RCC 7860 (cell line): ENCODE measurements at places on chromosomes 12 and 14.

DNA sequence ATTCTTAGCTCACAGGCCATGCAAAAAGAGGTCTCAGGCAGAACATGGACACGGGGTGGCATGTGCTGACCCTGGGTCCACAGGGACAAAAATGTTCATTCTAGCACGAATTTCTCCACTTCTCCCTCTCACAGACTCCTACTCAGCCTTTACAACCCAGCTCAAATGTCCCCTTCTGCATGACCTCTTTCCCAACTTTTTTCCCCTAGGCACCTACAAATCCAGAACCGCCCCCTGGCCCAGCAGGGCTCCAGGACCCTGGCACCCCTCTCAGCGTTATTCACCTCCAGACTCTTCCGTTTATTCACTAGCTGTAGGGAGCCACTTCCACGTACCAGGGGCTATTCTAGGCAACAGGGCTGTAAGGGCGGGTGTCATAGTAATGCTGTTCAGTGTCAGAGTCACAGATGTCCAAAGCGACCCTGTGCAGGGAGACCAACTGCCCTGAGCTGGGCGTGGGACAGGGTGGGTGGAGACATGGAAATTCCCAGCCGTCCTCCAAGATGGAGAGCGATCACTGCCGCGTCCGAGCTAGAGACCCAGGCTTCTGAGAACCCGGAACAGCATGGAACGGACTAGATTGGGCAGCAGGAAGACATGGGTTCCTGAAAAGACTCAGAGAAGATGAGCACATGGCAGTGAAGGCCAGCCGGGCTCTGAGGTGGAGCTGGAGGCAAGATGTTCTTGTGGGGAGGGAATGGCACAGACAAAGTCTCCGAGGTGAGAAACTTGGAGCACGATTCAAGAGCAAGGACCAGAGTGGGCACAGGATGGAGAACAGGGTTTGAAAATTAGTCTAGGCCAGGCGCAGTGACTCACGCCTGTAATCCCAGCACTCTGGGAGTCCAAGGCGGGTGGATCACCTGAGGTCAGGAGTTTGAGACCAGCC, 274.9 kb upstream of the RTL1 start:
- no peak for DNase-seq

DNA sequence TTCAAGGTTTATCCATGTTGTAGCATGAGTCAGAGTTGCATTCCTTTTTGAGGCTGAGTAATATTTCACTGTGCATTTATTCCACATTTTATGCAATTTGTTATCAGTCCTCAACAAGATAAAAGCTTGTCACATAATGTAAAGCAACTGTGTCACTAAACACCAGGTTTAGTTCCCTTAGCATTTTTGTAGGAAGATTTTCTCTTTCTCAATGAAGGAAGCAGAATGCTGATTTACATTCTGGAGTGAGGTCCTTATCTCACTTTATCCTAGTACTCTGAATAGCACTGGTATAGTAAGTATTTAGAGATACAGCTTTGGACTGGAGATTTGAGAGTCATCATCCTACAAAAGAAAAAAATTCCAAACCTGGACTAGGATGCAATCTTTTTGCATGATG, 9.8 kb upstream of the EXD2 start:
- DNase-seq = no peak

DNA sequence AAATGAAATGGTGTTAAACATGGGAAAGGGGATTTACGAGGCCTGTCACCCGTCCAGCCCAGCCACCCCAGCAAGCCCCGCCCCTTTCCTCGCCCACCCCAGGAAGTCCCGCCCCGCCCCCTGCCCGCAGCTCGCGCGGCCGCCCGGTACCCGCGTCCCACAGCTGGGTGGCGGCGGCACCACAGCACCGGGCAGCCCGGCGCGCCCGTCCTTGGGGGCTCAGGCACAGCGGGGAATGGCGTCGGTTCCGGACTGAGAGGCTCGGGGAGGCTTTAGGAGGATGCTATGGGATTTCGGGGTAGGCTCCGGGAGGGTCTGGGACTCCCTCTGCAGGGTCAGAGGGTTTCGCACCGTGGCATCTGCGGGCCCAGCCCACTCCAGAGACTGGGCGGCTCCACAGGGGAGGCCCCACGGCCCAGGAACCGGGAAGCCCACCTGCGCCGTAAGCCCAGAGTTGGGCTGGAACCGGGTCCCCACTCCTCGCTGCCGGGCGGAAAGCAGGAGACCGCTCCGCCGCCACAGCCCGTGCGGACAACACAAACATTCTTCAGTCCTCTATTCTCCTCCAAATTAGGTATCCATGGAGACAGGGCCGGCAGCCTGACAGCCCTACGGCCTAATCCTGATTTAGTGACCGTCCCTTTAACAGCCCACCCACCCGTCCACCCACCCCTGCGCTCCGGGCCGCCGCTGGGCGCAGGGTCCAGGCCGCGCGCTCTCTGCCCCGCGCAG, 1.4 kb downstream of the FIGNL2 start:
- no peak for DNase-seq

- DNase-seq = peak; percentile 12
Measured at GRCh38 chr14:23551266-23552028, at the start of gene ZFHX2. Gene ZFHX2, minus strand, starts transcription at chr14:23551765. Its CDS starts 16,440 bp downstream, at chr14:23535325.

GRCh38 chr14:51069055-51069454, 25.9 kb downstream of the TRIM9 start:
- no peak for DNase-seq

- DNase-seq = no peak
Measured at GRCh38 chr12:31506515-31507306, 84.2 kb downstream of the DENND5B start.

DNA sequence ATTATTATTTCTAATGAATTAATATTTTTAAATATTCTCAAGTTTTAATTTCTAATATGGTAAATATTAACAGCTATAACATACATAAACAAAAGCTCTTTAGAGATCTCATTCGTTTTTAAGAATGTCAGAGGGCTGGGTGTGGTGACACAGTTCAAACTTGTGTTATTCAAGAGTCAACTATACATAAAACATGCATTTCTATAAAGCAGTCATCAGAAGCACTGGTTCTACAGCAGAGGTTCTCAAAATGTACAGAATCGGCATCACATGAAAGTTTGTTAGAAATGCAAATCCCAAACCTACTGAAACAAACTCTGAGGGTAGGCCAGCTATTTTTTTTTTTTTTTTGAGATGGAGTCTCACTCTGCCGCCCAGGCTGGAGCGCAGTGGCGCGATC, 34.6 kb downstream of the CLIP1 start:
- DNase-seq = no peak

- no peak for DNase-seq
Measured at GRCh38 chr14:35342489-35343010, 50.4 kb downstream of the PSMA6 start.

DNA sequence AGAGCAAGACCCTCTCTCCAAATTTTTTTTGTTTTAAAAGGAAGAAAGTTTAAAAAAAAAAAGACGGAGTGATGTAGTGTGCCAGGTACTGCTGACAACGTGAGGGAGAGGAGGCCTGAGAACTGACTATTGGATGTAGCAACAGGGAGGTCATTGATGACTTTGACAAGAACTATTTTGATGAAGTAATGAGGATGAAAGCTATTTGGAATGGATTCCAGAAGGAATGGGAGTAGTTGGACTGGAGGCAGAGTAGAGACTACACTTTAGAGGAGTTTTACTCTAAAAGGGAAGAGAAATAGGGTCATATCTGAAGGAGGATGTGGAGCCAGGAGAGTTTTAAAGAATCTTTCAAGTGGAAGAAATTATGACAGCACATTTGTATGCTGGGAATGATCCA, 27.8 kb upstream of the SLC38A2 start:
- no peak for DNase-seq

- no peak for DNase-seq
Measured at GRCh38 chr12:242496-242895, 20.1 kb downstream of the SLC6A13 start.

DNA sequence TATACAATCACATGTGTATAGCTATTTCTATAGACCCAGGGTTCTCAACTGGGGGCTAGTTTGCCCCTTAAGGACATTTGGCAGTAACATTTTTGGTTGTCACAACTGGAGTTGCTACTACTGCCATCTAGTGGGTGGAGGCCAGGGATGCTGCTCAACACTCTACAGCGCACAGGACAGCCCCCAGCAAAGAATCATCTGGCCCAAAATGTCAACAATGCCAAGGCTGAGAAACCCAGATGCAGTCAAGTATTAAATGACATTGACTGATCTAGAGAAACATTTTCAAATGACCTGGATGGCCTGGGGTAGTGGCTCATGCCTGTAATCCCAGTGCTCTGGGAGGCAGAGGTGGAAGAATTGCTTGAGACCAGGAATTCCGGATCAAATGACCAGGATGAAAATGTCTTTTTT, 5.8 kb downstream of the WSB2 start:
- peak; percentile 88 for DNase-seq

GRCh38 chr12:66279123-66279712, 23.1 kb upstream of the HELB start:
- no peak for DNase-seq

DNA sequence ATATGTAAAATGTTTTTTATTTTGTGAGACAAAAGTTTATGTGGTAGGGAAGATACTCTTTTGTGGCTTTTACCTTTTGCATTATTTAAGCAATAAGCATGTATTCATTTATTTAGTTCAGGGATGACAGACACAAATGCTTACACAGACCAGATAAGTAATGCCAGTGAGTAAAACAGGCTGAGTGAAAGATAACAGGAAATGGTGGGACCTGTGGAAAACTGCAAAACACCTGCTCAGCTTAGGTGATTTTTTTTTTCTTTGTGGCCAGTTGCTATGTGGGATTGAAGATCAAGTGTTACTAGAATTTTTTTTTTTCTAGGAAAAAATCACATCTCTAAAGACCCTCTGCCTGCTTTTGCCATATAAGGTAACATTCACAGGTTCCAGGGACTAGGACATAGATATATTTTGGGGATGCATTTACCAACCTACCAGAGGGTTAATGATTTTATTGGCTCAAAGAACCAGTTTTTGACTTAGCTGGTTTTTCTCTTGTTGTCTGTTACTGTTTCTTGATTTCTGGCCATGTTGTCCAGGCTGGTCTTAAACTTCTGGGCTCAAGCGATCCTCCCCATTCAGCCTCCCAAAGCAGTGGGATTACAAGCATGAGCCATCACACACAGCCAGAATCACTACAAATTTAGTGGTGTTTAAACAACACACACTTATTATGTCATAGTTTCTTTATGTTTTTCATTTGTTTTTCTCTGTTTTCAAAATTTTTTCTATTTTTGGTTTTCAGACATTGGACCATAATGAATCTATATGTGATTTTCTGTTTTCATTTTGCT, 9.8 kb downstream of the PSMA6 start:
- no peak for DNase-seq

GRCh38 chr12:1910468-1910867, 8.0 kb downstream of the CACNA2D4 start:
- no peak for DNase-seq
